LHCN-M2 (cell line): ENCODE measurements at places on chromosomes 11 and 22. TPM values are rescaled to one million over a fixed set of nuclear protein-coding genes. Genes with fewer than 3 reads are reported as not detected.

FAM180B gene
- not detected in 2 replicates for total RNA-seq

SLC25A1 gene
- 101 and 133 TPM in 2 replicates for total RNA-seq

C22orf42 gene
- total RNA-seq: not detected in 2 replicates

TMEM184B gene
- 61.3 and 70.6 TPM in 2 replicates for total RNA-seq

KCNJ1 gene
- not detected in 2 replicates for total RNA-seq
